H1 (cell line): ENCODE measurements at places on chromosomes 2 and 18. TPM values are rescaled to one million over a fixed set of nuclear protein-coding genes. Genes with fewer than 3 reads are reported as not detected.

- no peak for DNase-seq
Observed at GRCh38 chr18:47901624-47902362, 28.7 kb downstream of the SMAD2 start.

DNA sequence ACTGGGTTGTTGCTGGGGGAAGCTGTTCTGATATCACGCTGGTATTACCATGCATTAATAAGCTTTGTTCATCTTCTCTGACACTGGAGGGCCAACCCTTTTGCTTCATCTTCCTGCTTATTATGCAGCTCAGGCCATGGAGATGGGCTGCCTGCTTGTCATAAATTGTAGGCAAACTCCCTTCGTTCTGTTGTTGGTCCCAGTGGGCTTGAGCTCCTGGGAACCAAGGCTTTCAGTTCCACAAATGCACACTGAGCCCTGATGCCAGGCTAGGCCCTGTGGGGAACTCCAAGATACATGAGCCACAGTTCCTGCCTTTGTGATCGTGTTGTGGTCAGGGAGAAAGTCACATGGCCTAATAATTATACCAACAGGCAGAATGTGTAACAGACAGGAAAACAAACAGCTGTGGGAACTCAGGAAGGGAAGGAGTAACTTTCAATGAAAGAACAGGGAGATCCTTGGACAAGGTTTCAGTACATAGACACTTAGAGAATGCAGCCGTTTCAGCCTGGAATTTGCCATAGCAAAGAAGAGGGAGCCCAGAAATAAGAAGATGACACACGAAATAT lies 49.0 kb upstream of the BCL2L11 start:
- no peak for DNase-seq

NT5DC4 gene
- total RNA-seq = not detected in 2 replicates

DNA sequence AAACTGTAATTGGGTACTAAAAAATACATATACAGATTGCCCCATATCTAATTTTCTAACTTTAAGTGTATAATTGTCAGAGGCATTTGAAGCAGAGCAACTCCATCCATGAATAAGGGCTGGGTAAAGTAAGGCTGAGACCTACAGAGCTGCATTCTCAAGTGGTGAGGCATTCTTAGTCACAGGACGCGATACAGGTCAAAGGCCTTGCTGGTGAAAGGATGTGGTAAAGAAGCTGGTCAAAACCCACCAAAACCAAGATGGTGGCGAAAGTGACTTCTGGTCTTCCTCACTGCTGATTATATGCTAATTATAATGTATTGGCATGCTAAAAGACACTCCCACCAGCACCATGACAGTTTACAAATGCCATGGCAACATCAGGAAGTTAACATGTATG lies 50.0 kb downstream of the SLC8A1 start:
- DNase-seq = no peak

NYAP2 gene
- total RNA-seq = not detected in 2 replicates

DNA sequence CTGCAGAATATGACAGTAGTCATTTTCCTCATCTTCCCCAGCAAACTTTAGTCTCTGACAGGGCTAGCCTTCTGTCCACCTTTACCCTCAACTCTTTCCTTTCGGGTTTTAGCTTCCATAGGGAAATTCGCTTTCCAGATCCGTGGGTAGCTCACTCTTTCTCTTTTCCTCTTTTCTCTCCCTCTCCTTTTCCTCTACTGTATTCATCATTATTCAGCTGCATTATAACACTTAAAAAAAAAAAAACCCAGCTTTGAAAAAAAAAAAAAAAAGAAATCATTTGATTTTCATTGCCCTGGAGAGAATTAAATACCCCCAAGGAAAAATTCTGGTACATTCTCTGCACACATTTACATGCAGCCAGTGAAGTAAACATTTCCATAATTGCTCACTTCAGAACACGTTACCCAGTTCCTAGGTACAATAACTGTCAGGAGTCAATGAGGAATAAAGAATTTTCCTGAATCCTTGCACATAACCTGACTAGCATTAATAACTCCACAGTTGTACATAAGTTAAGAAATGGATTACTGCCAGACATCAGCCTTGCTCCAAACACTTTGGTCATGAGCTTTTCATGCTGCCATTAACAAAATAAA lies 63.5 kb downstream of the ZNF521 start:
- no peak for DNase-seq

GRCh38 chr2:68387408-68388350 lies 22.6 kb downstream of the PLEK start:
- DNase-seq = no peak

GRCh38 chr2:101419096-101419663 lies 31.9 kb upstream of the CREG2 start:
- DNase-seq = no peak

MROH2A gene
- not detected in 2 replicates for total RNA-seq

MFF gene
- 86.8 and 89.5 TPM in 2 replicates for total RNA-seq

DNA sequence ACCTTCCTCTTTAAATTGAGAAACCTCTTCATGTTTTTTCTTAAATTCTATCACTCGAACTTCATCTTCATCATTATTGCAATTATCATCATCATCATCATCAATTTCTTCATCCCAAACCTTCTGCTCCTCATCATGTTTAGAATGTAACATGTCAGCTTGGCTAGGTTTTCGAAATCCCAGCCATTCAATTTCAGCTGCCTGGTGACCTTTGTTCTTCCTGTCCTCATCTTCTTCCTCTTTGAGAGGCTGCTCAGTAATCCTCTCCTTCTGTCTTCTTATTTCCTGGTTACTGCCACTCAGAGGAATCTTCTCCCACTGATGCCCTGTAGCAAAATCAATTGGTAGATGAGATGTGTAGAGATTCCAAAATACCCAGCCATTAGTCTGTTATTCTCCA lies 4.2 kb downstream of the ERMN start:
- DNase-seq = no peak

GRCh38 chr18:76859474-76860339 lies 37.4 kb downstream of the ZNF236 start:
- DNase-seq = no peak

MAB21L4 gene
- total RNA-seq = not detected in 2 replicates

DNA sequence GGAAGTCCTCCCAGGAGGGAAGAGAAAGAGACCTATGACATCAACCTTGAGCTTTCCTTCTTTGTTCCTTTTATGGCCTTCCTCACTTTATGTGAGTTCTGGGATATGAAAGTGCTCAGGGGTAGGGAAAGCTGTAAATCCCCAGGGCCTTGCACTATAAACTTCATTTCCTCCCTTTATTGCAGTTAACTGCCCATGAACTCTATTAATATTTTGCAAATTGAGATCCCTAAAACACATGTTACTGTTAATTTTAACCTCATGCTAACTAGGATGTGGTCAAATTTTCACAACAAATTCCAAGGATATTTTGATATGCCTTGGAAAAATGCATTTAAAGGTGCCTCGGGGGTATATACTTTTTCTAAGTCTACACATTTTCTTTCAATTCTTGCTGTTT lies 359.9 kb downstream of the OSR1 start:
- DNase-seq = no peak

SCN9A gene
- total RNA-seq = 6.1 and 6.2 TPM in 2 replicates

PROC gene
- 1.5 and 1.7 TPM in 2 replicates for total RNA-seq

DNA sequence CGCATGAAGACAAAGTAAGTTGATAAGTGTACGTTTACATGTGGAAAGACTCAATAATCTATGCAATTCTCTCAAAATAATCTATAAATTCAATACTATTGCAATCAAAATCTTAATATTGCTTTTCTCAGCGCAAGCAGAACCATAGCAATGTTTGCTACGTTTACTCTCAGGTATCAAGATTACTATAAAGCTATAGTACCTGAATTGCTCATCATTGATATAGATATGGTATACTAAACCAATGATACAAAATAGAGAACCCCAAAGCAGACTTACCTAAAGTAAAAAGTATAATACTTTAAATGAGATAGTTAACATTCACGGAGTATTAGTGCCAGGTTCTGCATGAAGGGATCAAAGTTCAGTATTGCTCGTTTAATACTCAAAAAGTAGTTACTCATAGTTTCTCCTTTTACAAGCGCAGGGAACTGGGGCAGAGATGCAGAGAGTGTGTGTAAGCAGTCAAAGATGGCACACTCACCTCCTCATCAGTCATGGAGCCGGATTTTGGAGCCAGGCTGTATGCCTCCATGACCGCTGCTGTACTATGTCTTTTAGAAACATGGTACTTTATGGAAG lies 391.0 kb upstream of the ID2 start:
- no peak for DNase-seq

DNER gene
- 14.6 and 16.3 TPM in 2 replicates for total RNA-seq

DNA sequence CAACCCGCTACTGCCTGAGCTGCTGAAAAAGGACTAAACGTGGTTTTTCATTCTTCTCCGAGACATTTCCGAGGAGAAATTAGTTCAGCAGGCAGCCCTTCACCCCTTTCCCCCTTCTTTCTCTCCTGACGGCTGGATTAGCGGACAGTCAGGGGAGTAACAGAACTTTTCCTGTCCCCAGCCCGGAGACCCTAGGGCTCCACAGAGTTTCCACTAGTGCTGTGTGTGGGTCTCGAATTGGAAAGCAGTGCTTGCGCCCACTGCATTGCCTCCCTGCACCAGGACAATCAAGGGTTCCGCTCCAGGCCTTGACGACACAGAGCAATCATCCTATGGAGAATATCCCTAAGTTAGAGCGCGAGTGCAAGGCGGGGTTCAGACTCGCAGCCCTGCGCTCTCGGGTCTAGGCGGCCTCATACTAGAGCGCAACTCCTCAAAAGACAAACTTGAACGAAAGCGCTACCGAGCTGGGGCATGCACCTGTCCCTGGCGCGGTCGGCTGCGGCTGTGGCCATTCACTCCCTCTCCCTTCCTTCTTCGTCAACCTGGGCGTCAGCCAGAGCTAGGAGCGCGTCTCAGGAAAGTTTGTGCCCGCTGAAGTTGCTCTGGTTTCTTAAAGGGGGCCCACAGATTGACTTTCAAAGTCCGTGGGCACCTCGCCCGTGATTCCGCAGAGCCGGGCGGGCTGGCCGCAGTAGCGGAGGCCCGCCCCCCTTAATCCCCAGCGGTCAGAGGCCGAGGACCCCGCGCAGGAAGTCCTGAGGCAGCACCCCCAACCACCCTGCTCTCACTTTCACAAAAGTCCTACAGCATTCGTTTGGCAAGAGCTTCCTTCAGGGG lies 801 bp downstream of the OSR1 start:
- DNase-seq = peak; percentile 64

DNA sequence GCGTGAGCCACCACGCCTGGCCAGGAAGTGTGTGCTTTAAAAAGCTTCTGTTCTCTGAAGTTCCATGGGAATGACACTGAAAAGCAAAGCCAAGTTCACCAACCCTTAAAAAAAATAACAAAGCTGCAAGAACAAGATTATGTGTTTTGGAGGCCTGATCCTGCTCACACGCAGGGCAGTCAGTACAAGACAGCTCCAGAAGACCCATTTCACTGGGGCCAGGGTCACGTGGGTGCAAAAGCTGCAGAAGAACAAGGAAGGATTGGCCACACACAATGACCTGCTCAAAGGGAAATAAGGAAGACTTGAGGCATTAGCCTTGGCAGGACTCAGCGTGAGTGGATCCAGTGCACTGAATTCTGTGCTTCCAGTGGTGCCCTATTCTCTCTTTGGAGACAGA lies 187.9 kb downstream of the NCK2 start:
- DNase-seq = no peak

MAP3K19 gene
- not detected in 2 replicates for total RNA-seq

CDCA7 gene
- total RNA-seq = 75.7 and 80.4 TPM in 2 replicates

DNA sequence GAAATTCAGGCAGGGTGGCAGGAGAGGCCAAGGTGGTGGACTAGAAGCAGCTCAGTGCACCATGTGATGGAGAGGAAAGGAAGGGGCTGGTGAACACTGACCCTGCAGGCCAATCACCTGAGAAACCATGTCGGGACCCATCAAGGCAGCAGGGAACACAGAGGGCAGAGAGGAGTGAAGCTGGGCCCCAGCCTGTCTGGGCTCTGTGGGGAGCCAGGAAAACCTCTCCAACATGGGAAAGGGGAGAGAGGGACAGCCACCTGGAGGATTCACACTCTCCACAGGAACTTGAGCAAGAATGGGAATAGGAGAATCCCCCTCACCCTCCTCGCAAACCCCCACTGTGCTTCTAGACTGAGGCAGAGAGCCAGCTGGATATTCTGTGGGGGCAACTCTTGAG lies 85.5 kb upstream of the CYP26B1 start:
- DNase-seq = no peak

- DNase-seq = no peak
Observed at GRCh38 chr2:233217892-233218377, 33.5 kb upstream of the ATG16L1 start.

GRCh38 chr2:109635426-109636304 lies 21.5 kb downstream of the SOWAHC start:
- no peak for DNase-seq

RBKS gene
- total RNA-seq = 0.75 and 1.1 TPM in 2 replicates

DNA sequence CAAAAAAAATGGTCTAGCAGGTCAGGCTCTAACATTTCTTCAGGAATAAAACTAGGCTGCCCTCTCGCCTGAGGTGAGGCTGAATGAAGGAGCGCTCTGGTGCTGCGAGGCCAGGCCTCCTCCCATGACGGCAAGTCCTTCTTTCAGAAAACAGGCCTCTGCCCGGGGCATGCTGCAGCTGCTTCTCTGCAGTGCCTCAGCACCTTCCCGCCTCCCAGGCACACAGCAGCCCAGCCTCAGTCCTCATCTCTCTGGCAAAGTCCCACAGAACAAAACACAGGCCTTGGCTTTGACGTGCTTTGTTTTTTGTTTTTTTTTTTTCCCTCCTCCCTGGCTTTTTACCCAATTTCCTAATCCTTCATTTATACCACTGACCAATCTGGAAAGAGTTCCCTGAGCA lies 74.8 kb downstream of the BCL11A start:
- no peak for DNase-seq

ZNF396 gene
- 0.74 and 0.94 TPM in 2 replicates for total RNA-seq

DNA sequence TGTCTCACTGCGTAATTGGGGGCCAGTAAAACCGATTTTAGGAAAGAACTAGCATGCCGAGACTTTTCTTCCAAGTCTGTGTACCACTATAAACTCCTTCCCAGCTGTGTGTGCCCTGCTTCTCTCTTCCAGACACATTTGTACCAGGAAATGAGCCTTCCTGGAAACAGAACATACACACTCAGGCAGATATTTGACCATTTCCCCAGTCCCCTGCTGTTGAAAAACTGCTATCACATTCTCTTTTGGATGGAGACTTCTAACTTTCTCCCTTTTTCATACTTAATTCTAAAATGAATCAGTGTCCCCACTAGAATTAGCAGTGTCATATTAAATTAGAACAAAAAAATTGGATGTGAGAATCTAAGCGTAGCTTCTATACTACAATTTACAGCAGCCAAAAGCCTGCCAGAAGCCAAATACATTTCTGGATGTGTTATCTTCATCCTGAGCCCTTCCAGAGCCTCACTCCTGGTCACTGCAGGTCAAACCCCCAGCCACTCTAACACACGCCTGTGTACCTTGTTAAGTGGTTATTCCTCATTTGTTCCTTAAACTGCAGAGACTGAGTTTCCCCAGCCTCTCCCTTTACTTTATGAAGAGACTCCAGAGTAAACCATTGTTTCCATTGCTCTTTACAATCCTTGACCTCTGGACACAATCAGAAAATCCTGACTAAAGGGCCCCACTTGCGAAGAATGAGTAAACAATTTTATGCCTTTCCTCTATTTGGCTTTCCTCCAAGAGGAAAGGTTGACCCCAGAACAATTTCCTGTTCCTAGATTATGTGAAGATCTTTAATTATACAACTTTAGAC lies 20.4 kb downstream of the DSG4 start:
- DNase-seq = no peak
